ENCODE measurements at places on chromosomes 4 and X.

DNA sequence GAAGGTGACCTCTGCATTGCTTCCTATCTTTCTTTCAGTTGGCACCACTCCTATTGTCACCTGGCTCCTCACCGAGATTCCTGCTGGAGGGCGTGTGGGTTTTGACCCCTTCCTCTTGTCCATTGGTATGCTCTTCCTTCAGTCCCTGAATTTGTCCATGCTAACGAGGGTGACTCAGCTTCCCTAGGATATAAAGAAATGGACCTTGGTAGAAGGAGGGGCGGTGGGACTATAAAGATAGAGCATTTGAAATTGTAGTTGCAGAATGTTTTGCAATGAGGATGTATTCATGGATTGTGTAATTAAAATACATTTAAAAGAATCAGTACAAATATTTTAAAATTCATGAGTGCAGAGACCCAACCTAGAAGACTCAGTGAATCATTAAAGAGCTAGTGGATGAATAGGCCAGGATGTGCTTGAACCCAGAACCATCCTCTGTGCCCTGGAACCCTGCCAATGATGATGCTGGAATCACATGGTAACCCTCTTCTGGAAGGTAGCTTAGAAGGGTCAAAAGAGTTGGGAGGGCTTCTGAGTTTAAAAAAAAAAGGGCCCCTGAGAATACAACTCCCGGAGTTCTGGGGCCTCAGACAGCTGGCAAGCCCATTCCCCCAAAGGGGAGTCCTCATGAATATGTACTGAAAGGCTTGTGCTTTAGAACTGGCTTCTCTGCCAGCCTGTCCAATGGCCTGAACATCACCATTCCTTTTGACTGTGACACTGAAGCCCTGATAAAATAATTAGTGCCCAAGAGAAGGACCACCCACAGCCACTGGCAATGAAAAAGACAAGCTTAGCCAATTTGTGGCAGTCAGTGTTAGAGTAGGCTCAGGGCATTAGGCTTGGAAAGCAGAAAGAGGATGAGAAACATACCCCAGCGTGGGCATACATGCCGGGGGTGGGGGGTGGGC is 8.0 kb downstream of the XPNPEP2 start:
- DNase-seq: no peak

DNA sequence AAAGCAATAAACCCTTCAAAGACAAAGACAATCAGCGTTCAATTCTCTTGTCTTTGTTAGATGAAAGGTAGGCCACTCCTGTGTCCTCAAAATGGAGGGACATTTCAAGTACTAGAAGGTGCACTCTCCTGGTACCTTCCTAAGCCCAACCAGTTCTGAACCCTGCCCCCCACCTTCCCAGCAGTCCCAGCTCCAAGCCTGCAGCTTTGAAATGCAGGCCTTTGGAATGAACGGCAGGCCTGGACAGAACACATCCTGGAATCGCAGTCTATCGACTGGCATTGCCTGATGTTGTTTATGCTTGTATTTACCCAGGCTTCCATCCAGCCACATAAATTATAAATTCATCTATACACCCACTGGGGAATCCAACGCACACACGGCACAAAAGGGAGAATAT is 47.4 kb downstream of the RASGEF1B start:
- DNase-seq: no peak

DNA sequence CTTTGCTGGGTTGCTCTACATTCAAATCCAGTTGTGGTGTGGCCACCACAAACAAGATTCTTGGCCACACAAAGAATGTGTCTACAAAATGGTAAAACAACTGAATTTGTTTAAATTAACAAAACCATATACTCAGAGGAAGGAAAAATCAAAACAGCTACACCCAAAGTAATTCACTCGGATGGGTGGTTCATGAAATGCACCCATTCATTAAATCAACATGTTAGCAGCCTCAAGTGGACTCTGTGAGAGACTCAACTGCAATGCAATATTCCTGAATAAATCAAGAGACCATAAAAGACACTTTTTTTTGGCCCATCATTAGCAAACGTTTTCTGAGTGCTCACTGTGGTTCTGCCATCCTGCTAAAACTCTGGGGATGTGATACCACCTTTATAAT is 11.2 kb upstream of the AMELX start:
- DNase-seq: no peak

DNA sequence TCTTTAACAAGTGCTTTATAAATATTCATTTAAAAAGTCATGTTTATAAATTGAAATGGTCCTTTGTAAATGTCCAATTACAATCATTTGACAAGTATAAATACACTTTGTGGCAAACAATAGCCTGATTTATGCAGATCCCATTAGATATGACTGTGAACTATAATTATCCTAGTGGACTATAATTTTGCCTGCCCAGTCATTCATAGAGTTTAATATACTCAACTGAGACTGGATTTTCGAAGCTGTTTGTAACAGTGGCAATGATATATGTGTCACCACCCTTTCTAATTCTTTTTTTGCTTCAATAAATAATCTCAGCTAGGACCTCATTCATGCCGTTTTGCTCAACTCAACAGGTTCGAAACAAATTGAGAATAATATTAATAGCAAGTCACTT is 732.0 kb downstream of the PCDH18 start:
- DNase-seq: no peak

- no peak for DNase-seq
Observed at GRCh38 chrX:150334981-150335380, 28.1 kb upstream of the MAMLD1 start.

GRCh38 chrX:111164728-111165127 is 68.7 kb downstream of the PAK3 start:
- DNase-seq: no peak

GRCh38 chrX:110723844-110724243 is 71.8 kb downstream of the CHRDL1 start:
- DNase-seq: no peak

GRCh38 chr4:117225471-117225870 is 140.1 kb upstream of the TRAM1L1 start:
- DNase-seq: no peak

GRCh38 chrX:80354966-80355465 is 65.2 kb upstream of the TENT5D start:
- no peak for DNase-seq

GRCh38 chr4:86250006-86250405 is 109.8 kb downstream of the MAPK10 start:
- no peak for DNase-seq

DNA sequence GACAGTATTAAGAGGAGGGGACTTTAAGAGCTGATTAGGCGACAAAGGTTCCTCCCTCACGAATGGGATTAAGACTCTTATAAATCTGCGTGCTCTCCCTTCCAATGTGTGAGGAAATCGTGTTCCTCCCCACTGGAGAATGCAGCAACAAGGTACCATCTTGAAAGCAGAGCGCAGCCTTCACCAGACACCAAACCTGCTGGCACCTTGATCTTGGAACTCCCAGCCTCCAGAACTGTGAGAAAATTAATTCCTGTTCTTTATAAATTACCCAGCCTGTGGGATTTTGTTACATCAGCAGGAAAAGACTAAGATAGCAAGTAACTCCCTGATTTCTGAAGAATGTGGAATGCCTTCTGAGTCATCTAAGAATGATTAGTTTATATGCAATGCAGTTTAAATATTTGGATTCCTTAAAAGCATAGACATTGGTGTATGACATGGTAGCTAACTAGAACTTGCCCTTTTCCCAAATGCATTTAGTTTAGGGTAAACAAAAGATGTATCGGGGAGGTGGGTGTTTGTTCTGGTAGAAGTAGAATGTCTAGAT is 86.1 kb downstream of the USP46 start:
- no peak for DNase-seq

- DNase-seq: peak; percentile 45
Observed at GRCh38 chr4:158809611-158810486, 41.0 kb downstream of the FNIP2 start.

GRCh38 chr4:71255976-71256375 is 82.8 kb upstream of the SLC4A4 start:
- DNase-seq: no peak

DNA sequence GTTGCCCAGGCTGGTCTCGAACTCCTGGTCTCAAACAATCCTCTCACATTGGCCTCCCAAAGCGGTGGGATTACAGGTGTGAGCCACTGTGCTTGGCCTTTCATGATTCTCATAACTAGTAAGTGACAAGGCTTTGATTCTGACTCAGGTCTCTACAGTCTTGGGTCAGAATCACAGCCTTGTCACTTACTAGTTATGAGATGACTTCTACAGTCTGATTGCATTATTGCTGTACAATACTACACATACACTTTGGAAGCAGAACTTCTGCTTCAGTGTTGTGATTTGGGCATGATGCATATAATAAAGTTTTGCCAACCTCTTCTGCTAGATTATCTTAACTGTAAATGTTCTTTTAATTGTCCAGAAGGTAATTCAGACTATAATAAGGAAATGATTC is 123.3 kb downstream of the KDM6A start:
- DNase-seq: peak; percentile 56

DNA sequence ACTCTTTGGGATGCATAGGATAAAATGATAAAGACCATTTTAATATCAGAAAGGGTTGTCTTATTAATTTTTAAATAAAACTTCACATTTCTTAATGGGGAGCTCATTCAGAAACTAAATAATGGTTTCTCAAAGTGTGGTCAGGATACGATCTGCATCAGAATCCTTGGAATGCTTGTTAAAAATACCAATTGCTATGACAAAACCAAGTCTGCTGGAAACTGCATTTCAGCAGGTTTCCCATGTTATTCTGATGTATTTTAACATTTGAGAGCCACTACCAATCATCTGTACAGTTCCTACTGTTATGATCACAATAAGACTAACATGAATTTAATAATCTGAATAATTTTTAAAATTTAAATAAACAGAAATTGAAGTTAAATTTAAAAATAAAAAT is 115.1 kb downstream of the SOWAHB start:
- no peak for DNase-seq

GRCh38 chr4:71630803-71631202 is 153.1 kb downstream of the GC start:
- DNase-seq: no peak

DNA sequence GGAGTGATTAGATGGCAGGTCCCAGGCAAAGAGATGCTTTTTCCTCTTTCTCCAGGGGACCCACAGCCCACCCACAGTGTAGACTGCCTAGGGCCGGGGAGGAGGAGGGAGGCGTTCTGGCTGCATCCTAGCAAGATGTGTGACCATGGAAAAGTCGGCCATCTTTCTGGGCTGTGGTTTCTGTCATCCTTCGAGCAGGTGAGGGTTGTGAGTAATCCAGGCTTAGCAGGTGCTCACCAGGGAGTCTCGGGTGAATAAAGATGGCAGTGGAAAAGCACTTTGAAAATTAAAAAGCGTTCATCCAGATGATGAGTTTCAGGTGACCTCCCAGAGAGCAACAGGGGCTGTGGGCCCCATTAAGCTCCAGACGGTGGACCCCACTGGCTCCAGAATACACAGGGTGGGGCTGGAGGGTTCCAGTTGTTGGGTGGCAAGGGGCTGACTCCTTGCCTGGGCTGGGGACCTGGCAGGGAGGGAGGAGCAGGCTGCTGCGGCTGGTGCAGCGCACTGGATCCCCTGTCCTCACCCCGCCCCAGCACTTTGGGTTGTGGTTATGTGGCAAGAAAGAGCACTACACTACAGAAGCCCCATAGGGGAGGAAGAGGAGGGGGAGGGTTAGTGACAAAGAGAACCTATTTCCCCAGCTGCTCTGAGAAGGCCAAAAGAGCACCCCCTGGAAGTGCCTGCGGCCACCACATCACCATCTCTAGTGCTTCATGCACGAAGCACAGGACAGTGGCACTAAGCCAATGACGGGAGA is 23.7 kb downstream of the ELF4 start:
- peak; percentile 86 for DNase-seq

GRCh38 chrX:44494357-44494756 is 48.3 kb downstream of the FUNDC1 start:
- DNase-seq: peak; percentile 30

GRCh38 chrX:108162265-108162664 is 70.7 kb downstream of the ATG4A start:
- DNase-seq: no peak

DNA sequence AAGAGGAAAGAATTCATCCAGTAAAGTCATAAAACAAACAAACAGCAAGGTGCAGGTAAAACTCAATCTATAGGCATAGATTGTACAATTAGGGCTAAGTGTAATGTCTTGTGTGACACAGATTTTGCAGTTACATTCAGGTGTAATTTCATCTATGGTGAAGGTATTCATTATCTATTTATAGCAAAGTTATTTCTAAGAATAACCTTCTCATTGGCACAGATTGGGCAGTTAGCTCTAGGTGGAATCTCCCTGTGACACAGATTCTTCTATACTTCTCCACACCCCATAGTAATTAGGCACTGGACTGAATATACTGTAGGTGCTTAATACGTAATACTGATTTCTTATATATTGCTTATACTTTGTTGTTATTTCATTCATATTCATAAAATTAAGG is 66.8 kb downstream of the COL25A1 start:
- no peak for DNase-seq
